Lung microvascular endothelial cell (primary cell): ENCODE measurements at places on chromosomes 11 and 22.
A peak's percentile ranks its signal among the peaks of the same experiment; 100 is the strongest.

GRCh38 chr22:36358533-36359469 lies 29.0 kb downstream of the MYH9 start:
- no peak for DNase-seq

DNA sequence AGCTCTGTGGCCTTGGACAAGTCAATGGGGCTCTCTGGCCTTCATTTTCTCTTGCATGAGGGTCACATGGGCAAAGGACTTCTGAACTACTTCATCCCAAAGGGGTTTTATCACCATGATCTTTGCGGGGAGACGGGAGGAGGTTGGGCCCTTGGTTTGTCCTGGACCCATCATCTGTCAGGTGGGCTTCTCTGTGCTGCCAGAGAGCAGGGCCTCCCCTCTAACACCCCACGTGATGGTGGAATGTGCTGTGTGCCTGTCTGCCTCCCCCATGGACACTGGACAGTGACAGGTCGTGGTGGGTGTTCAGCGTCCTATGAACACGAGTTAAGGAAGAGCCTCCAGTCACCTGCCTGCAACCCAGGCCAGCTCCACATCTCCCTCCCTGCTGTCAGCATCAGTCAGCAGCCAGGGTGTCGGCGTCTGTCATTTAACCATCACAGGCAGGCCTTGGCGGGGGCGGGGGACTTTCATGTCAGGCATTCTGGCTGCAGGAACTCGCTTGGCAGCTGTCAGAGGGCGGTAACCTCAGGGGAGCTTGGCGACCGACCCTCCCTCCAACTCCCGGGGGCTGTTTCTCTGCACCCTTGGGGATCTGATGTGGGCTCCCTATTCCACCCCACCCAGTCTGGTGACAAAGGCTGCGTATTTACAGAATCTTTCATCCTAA lies 2.6 kb upstream of the SUN2 start:
- no peak for DNase-seq

- no peak for DNase-seq
These were observed 165.4 kb downstream of the FEZ1 start for GRCh38 chr11:125330462-125331325.

- DNase-seq: no peak
These were observed 314.5 kb upstream of the CCDC90B start for GRCh38 chr11:83600661-83601060.

DNA sequence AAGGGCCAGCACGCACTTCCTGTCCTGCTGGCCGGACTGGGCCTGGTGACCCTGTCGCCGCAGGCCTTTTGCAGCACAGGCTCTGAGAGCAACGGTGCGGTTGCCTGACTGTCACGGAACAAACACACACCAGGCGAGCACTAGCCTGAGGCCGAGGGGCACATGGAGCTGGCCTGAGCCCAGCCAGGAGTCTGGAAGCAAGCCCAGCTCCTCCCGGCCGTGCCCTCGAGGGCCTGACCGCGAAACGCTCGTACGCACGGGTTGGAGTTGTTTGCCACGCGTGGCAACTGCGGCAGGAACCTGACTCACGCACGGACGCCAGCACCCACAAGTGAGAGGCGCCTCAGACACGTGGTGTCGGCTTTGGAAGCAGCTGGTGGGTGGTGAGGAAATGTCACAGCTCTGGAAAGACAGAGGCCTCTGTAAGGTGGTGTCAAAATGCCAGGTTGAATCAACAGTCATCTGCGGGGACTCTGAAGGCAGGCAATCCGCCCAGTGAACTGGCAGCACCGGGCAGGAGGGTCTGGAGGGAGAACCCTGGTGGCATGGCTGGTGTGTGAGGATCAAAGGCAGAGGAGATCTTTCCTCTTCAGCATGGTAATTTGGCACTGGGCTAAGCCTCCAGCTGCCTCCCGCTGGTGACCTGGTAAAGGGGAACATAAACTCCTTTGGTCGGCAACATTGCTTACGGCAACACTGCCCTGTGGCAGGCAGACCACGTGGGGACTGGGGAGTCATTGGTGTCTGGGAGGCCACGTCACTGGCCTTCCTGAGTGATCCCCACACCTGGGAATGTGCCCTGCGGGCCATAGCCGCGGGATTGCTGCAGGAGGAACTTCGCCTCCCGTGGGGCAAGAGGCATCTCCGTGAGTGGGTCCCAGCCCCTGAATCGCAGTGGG lies 15.3 kb upstream of the IL17REL start:
- DNase-seq: no peak

- peak; percentile 26 for DNase-seq
These were observed 456 bp downstream of the AAMDC start for GRCh38 chr11:77821349-77821851.

GRCh38 chr22:27513021-27513420 lies 288.5 kb downstream of the MN1 start:
- peak; percentile 22 for DNase-seq

GRCh38 chr11:41982975-41983374 lies 523.5 kb upstream of the LRRC4C start:
- DNase-seq: no peak

- no peak for DNase-seq
These were observed 8.5 kb downstream of the SCO2 start for GRCh38 chr22:50516891-50517290.

DNA sequence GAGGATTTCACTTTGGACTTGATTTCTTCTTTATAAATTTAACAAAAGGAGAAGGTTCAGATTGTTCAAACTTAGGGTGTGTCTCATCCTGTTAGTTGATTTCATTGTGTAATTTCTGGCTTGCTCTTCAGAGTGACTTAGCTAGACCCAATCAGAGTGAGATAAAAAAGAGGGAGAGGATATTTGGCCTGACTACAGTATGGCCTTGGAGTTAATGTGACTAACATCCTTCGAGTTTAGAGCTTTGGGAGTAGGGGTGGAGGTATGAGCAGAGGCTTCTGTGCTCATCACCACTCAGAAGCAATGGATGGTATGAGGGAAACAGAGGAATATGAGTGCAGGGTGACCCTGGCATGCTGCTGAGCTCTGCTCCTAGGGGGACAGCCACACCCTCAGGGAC lies 114.2 kb downstream of the ME3 start:
- DNase-seq: no peak

GRCh38 chr11:90288212-90288821 lies 65.5 kb upstream of the CHORDC1 start:
- peak; percentile 14 for DNase-seq

DNA sequence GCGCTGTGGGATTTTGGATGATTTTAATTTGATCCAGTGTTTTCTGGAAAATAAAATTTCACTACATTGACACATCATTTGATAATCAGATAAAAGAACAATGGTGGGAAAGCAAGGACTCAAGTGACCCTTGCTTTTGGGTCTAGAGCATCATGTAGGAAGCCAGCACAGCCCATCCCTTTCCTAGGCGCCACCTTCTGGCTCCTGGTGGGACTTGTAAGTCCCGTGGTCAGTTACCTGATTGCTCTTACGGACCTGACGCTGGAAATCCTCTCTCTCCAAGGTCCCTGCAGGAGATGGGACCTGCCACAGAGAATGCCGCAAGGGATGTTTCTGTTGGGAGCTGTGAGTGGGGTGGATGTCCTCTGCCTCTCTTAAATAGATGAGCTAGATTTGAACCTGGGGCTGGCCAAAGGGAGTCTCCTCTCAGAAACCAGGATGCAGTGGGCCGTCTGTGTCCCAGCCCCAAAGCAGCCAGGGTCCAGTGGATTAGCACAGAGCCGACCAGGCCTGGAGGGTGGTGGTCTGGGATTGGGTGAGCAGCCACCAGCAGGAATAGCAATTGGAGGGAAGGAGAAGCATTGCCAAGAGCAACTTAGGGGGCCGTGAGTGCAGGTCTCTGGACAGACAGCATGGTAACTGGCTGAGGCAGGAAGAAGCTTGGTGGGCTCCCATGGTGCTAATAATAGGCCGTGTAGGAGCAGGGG lies 21.7 kb downstream of the TIMP3 start:
- peak; percentile 57 for DNase-seq

DNA sequence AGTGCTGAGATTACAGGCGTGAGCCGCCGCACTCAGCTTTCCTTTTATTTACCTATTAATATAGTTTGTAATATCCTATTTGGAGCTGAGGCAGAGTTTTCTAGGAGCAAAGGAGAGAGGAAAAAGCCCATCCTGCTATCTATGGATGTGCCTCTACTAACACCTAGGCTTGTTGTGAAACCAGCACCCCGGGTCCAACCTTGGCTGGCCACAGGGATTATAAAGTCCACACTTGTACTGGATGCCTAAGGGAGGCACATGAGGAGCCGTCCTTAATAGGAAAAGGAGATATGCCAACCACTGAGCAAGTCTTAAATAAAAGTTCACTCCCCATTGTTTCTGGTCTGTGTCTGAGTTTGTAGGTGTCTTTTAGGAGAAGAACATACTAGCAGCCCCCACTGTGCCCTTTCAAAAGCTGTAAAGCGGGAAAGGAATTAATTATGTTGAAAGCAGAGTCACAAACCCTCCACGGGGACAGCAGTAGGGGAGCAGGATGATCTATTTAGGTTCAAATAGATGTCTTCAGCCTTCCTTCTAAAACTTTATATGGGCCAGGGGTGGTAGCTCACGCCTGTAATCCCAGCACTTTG lies 29.3 kb downstream of the RRP7A start:
- DNase-seq: no peak

DNA sequence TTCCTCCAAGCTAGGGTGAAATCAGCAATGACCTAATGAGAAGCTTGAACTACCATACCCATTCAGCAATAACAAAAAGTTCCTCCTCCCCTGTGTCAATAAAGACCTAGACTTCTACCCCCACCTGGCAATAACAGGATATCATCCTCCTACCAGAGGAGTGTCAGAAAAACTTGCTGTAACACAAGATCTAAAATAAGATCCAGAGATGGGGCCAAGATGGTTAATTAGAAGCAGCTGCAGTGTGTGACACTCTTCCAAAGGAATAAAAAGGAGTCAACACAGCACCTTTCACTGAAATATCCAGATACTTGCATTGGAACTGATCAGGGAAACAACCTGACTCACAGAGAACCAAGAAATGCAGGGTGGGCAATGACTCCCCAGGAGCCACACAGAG lies 84.4 kb upstream of the ARHGAP42 start:
- DNase-seq: no peak

GRCh38 chr11:119193626-119194025 lies 8.4 kb downstream of the NHERF4 start:
- DNase-seq: no peak

DNA sequence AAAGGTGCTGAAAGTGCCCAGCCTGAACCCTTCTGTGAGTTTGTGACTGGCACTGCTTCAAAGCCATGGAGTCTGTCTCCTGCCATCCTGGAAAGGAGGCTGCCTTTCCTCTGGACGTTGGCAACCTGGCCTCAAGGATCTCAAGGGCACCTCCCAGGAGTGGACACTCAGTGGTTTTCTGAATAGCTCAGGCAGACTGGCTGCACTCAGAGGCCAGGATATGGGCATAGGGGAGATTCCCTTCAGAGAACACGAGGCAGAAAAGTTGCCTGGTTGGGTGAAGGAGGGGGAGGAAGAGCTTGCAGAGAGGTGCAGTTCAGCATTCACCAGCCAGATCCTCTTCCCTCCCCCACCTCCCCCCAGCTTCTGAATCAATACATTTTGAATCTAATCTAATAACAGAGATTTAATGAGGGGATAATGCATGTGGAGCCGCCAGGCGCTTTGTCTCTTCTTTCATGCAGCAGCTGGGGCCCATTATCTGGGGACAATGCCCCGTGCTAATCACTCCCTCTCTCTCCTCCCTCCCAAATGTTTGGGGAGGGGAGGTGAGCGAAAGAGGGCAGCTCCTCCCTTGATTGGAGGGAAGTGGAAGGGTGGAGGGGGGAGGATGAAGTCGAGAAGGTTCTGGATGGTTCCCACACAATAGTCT lies 17.7 kb downstream of the HTR3A start:
- no peak for DNase-seq

DNA sequence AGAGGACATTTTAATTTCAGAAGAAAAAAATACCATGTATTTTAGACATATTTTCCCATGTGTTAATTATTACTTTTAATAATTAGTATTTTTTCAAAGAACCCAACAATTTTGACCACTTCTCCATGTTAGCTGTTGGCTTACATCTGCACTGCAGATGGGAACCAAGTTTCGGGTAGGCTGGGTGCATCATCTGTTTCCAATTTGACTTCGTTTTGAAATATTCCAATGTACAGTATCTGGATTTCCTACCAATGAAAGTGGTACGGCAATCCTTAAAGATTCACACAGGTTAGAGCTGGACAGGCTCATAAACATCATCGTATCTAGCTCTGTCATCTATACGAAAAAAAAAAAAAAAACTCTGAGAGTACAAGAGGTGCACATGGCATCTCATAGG lies 670.2 kb downstream of the OPCML start:
- no peak for DNase-seq
